ENCODE measurements at places on chromosomes 4 and X. TPM values are rescaled to one million over a fixed set of nuclear protein-coding genes. Genes with fewer than 3 reads are reported as not detected.
A peak's percentile ranks its signal among the peaks of the same experiment; 100 is the strongest.

Gene ZDHHC15
- total RNA-seq = not detected

DNA sequence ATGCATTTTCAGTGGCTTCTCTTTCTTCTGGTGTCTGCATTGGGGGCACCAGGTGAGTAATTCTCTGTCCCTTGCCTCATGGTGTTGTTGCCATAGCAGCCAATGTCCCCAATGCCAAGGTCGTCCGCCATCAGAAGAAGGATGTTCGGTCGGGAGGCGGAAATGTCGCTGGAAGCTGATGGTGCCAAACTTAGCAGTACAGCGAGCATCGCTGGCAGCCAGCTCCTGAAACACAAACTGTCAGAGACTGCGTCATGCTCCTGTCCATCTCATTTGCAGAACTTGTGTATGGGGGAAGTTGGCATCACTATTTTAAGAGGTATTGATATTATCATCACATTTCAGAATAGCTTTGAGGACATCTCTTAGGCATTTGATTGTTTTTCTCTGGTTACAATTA is 29.1 kb upstream of the ARSD start:
- DNase-seq = no peak

- DNase-seq = no peak
Measured at GRCh38 chr4:80209340-80209701, 12.0 kb downstream of the PRDM8 start.

GRCh38 chr4:184649971-184650855 is 675 bp downstream of the PRIMPOL start:
- DNase-seq = peak; percentile 27

DNA sequence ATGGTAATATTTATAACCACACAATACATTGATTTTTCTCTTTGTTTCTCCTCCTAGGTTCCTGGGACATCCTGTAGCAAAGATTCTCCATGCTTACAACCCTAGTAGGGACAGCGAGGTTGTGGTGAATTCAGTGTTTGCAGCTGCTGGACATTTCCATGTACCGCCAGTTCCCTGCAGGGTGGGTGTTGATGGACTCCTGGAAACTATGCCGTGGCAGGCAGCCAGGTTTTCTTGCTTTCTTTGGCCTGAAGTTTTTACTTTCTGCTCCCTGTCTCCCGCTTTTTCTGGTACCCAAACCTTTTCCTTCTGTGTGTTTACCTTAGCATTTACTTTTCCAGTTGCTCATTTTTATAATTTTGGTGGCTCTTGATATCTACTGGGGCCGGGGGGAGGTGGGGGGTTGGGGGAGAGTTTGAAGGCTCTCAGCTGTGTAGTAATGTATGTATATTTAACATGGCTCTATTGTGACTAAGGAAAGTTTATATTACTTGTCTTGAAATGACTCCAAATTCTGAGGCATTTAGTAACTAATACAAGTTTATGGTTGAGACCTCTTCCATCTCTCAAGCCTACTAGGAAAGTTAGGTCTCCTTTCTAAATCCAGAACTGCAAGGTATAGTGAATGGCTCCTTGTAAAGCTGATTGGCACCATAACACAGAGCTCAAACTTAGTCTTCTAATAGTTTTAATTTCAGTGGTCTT is 89.7 kb downstream of the TMEM131L start:
- no peak for DNase-seq

- no peak for DNase-seq
Measured at GRCh38 chrX:68199062-68199848, 234.0 kb downstream of the OPHN1 start.

Gene UGT2A1
- total RNA-seq = not detected

- no peak for DNase-seq
Measured at GRCh38 chr4:143514169-143514495, 630 bp downstream of the SMARCA5 start.

Gene KIAA1210
- total RNA-seq = not detected

GRCh38 chr4:104472766-104473165 is 21.9 kb downstream of the CXXC4 start:
- no peak for DNase-seq

DNA sequence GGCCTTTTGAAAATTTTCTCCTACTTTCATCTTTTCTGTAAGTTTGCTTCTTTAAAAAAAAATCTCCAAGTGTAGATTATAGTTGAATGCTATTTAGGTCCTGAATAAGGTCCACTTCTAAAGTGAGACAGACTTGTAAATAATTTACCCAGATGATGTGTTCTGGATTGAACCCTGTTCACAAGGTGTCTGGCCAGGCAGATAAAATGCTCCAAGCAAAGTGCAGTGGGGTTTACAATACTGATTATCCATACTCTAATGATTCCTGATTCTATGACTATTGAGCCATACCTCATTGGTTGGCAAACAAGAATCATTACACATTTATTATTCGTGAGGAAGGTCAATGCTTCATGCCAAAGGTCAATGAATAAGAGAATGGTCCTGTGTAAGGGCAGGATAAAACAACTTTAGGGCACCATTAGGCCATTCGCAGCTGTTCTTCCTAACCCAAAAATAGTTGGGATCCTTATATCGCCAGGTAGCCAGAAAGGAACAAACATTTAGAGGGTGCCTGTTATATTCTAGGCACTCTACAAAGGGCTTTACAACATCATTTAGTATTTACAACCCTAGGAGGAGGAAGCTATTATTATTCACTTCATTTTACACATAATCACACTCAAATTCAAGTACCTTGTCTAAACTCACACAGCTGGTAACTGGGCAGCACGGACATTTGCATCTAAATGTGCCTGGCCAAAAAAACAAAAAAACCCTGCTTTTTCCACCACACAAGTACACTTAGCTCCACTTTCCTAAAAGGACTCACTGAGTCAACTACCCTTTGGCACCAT is 18.6 kb upstream of the SAT1 start:
- DNase-seq = no peak

Gene DUSP21
- not detected for total RNA-seq

Gene ZXDA
- 2.6 TPM for total RNA-seq

Gene SSX2B
- total RNA-seq = not detected

DNA sequence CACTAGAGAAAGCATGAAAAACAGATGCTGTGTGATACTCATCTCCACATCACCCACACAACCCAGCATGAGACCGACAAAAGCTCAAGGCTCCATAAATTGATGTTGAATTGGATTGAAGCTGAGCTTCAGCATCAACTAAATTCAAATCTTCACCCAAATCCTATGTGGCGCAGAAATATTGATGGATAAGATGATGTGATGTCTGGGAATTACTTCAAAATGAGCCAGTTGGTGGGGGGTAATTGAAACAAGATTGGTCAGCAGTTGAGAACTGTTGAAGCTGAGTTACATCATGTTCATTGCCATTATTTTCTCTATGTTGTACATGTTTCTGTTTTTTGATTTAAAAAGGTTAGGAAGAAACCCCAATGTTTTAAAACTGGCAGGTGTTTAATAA is 166.5 kb upstream of the STS start:
- DNase-seq = no peak

Gene CT47C1
- not detected for total RNA-seq

- DNase-seq = peak; percentile 41
Measured at GRCh38 chrX:150569155-150569477, 695 bp downstream of the MTM1 start.

- no peak for DNase-seq
Measured at GRCh38 chr4:78519962-78520361, 31.6 kb upstream of the ANXA3 start.

Gene GPRASP2
- not detected for total RNA-seq

- DNase-seq = no peak
Measured at GRCh38 chrX:56803850-56804681, 75.0 kb downstream of the NBDY start.

DNA sequence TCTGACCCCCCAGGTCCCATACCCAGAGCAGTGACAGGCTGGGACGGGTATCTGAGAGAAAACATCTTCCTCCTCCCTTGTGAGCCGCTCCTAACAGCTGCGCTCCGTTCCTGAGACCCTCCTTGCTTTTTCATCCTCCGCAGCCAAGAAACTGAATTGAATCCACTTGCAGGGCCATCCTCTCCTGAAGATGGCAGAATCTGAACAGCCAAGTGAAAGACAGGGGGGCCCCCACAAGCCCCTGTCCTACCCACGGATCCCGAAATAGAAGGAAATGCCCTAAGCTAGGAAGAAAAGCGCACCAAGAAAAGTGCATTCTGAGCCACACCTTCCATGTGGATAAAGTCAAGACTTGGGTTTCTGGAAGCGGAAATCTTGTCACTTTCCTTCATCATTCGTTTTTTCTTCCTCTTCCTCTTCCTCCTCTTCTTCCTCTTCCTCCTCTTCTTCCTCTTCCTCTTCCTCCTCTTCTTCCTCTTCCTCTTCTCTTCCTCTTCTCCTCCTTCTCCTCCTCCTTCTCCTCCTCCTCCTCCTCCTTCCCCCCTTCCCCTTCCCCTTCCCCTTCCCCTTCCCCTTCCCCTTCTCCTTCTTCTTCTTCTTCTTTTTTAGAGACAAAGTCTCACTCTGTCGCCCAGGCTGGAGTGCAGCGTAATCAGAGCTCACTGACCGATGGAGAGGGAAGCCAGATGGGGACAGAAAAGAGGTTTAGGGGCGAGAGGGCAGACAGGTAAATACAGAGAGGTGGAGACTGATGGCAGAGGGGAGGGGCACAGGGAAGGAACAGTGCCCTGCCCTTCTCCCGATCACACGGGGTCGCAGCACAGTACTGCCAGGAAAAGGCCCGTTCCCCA is 86.0 kb upstream of the WWC2 start:
- no peak for DNase-seq

- peak; percentile 78 for DNase-seq
Measured at GRCh38 chr4:18938343-18939099, 917.0 kb upstream of the LCORL start.

DNA sequence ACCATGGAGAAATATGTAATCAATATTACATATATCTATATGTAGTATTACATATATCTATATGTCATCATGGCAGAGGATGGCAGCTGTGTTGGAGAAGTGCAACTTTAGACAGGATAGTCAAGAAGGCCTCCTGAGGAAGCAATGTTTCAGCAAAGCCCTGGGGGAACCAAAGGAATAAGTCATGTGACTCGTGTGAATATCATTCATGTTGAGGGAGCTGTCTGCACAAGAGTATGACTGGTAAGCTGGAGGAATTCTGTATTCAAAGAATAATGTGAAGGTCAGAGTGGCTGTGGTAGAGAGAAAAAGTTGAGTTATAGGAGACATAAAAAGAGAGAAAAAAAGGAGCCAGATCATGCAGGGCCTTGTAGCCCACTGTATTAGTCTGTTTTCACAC is 92.9 kb upstream of the EDNRA start:
- DNase-seq = no peak

DNA sequence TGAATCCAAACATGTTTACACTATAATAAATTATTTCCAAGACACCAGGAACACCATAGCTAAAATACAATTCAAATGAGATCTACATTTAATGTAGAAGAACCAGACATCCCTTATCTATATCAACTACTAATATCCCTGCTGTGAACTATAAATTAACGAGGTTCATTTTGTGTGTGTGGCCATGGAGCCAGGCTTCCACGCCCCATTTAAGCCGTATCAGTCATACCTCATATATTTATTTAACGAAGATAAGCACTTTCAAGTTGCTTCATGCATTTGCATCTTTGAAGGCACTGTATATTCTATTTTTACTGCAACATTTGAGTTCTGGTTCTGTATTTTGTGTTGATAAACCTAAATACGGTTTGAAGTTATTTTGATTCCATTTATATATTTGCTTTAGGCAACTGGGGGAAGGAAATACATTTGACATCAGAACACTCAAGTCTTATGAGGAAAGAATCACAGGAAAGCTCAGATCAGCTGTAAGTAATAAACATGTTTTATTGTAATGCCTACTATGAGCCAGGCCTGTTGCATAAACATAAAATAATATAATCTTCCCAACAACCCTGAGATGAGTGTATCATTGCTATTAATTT is 45.1 kb upstream of the WDR17 start:
- no peak for DNase-seq

GRCh38 chr4:86452924-86453531 is 93.2 kb upstream of the MAPK10 start:
- DNase-seq = no peak

- no peak for DNase-seq
Measured at GRCh38 chr4:172978848-172979247, 189.8 kb upstream of the GALNT7 start.

- DNase-seq = no peak
Measured at GRCh38 chr4:183906739-183907651, 1.9 kb downstream of the STOX2 start.

DNA sequence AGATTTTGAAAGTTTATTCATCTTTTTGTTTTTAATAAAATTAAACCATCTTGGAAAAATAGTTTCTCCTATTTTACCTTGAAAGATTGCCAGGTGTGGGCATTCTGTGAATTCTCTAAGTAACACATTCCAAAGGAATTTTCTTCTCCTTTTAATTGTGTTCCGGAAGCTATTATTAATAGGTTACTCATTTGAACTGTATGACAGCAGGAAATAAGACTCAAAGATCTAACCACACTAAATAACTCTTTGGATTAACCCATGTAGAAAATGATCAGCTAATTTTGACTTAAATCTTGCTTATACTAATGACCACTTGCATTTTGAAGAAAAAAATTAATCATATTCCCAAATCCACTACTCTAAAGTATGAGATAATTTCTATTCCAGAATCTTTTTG is 17.6 kb upstream of the CCNI start:
- no peak for DNase-seq

DNA sequence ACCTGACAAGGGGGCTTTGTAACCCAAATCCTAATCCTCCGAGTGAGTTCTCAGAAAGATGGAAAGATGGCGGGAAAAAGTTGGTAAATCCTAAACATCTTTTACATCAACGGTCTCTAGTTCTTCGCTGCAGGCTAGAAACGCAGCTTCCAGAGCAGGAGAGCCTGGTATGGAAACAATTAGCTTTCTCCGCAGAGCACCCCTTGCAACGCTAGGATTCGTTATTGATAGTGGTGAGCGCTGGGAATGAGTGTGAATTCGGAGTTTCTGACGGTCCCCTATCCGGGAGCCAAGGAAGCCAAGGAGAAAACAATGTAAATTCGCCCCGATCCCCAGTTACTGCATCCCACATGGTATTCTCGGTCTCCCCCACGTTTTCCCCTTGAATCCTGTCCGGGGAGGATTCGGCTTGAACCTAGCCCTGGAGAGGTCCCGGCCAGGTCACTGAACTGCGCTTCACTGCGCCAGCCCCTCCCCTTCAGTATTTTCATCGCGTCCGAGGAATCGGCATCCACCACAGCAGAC is 4.7 kb upstream of the NEUROG2 start:
- no peak for DNase-seq

DNA sequence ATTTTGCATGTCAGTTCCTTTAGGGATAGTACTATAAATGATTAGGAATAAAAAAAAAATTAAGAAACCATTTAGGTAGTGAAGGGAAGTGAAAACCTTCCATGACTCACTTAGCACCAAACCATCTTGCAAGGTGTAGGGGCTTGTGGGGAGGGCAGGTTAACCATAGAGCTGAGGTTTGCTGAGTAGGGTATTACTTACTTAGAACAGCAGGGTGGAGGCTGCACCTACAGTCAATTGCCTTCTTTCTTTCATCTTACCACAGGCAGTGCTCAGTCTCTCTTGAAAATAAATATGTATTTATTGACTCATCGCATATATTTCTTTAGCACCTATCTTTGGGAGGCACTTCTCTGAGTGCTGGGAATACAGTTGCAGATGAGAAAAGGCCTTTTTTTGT is 104.9 kb upstream of the GIMD1 start:
- no peak for DNase-seq

Gene CDKL5
- total RNA-seq = 2.0 TPM

All from OCI-LY7 (cell line).